ENCODE measurements at places on chromosomes 3 and 15.

- DNase-seq: no peak
These were observed 530.2 kb downstream of the NR2F2 start for GRCh38 chr15:96860741-96861140.

GRCh38 chr15:81301815-81302399 lies 22.0 kb downstream of the STARD5 start:
- DNase-seq: no peak

DNA sequence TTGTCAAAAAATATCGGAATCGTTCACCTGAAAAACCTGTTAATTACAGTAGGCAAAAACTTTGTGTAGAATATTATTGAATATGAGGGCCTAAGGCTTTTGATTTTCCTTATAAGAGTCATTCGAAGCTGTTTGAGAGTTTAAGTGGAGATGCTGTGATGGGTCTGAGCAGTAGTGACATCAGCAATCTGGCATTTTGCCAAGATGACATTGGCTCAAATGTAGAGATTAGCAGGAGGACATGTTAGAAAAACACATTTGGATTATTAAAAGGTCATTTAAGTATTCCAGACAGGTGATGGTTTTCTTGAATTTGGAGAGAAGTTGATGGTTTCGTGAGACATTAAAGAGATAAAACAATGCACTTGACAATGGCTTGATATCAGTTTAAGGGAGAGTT lies 12.9 kb downstream of the OR5AC2 start:
- DNase-seq: no peak

DNA sequence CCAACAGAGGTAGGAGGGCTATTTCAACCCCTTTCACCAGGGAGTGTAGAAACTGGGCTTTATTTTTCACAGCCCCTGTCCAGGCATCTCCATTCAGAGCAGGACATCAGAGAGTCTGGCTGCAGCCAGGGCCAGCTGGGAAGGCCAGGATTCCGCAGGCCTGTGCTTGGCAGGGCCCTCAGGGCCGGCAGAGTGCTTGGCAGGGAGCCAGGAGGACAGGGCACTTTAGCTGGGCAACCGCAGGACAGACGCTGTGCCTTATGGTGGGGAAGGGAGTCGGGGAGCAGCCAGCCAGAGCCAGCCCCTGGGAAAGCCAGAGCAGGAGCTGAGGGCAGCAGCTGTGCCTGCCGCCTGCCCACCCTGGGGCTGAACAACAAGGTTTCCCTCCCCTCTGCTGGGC lies 34.5 kb upstream of the IQCF6 start:
- DNase-seq: no peak

DNA sequence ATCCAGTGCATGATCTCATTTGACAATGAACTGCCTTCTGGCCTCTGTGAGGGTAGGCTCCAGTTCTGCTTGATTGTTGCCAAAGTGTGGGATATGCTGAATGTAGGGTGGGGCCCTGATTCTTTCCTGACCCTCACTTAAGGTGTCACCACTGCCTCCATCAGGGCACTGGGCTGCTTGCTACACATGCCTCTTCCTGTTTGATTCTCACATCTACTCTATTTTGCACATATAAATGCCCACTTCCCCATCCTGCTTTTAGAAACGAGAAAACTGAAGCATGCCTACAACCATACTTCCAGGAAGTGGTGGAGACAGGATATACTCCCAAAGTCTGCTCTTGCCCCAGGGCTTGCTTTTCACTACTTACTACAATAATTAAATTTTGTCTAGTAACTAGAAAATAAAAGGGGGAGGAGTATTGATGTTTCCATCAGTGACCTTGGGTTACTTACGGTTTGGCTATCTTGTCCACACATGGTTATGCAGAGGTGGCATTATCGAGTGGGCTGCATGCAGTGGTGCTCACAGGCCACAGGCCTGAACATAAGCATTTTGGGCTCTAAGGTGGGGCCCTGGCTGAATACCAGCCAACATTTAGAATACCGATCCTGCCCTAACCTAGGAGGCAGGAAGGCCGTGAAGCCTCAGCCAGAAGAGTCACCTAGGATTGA lies 6.7 kb downstream of the ZDHHC3 start:
- DNase-seq: no peak

- DNase-seq: peak; percentile 71
These were observed 34.3 kb downstream of the ZMAT3 start for GRCh38 chr3:179037351-179037750.

GRCh38 chr3:49135499-49135898 lies 2.6 kb upstream of the LAMB2 start:
- no peak for DNase-seq

GRCh38 chr15:29103824-29104565 lies 165.6 kb downstream of the NSMCE3 start:
- DNase-seq: peak; percentile 16

- DNase-seq: no peak
These were observed 148.5 kb downstream of the IGF1R start for GRCh38 chr15:98796685-98797357.

GRCh38 chr3:79085171-79085570 lies 682.6 kb downstream of the ROBO1 start:
- DNase-seq: no peak

DNA sequence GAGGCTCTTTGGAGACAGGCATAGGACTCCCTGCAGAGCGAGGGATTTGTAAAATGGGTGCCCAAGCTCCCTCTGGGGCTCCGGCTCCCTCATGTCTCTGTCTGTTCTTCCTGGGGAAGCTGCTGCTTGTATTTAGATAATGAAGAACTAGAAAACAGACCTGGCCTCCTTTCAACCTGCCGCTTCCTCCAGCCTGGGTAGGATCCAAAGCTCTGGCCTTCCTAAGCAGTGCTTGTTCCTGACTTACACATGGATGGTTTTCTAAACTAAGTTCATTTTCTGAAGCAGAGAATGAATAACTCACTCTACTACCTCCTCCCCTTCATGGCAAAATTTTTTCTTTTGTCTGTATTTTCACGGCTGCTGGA lies 36.9 kb upstream of the MYZAP start:
- no peak for DNase-seq

DNA sequence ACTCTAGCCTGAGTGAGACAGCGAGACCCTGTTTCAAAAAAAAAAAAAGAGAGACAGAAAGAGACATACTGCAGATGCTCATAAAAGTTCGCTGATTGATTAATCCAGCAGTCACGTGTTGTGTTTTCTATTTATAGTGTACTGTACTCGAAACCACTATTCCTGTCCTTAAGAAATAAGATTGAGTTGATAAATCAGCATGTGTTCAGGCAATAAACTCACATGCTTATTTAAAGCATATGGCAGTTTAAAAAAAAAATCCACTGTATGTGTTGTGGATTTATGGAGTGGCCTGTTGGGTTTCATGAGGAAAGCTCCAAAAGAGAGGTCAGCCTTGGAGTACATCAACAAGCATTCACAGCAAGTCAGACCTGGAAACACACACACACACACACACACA lies 17.7 kb downstream of the RPL22L1 start:
- no peak for DNase-seq

DNA sequence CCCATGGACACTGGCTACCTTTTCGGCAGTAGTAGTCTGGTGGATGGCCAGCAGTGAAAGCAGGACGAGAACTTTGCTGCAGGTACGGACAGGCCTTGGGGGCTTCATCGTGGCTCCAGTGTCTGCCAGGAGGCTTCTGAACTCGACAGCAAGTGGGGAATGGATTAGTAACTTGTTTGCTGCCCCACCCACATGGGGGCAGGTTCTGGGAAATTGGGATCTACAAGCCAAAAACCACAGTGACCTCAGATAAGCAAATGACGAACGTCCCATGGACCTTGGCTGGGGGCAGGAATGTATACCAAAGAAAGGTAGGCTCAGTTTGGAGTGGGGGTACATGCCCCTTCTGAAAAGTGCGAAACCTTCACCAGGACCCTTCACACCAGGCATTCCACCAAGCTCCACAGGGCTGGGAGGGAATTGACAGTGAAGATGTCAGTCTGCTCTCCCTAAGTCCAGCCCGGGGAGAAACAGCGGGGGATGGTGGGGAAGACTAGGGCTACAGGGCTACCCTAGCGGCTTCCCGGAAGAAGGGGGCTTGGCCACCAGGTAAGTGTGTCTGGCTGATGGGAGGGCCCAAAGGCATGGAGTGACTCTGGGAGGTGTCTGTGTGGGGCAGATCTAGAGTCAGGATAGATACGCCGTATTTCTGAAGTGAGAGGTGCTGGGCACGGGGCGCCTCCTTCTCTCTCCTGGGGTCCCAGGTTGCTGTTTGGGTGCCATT lies at the start of gene ITIH4:
TSS of gene ITIH4 (minus strand) at position 138 of the 724 bp plus-strand sequence. CDS start at position 108, 30 bp downstream.
- no peak for DNase-seq

- DNase-seq: no peak
These were observed 48.1 kb downstream of the RAP2B start for GRCh38 chr3:153210146-153210545.

- DNase-seq: no peak
These were observed 47.9 kb downstream of the NAALADL2 start for GRCh38 chr3:174907027-174907426.

- DNase-seq: no peak
These were observed 138.4 kb downstream of the RSRC1 start for GRCh38 chr3:158248261-158248660.

- no peak for DNase-seq
These were observed 4.1 kb upstream of the AMOTL2 start for GRCh38 chr3:134378384-134378783.

- DNase-seq: no peak
These were observed 228.2 kb upstream of the BHLHE40 start for GRCh38 chr3:4751029-4751501.

DNA sequence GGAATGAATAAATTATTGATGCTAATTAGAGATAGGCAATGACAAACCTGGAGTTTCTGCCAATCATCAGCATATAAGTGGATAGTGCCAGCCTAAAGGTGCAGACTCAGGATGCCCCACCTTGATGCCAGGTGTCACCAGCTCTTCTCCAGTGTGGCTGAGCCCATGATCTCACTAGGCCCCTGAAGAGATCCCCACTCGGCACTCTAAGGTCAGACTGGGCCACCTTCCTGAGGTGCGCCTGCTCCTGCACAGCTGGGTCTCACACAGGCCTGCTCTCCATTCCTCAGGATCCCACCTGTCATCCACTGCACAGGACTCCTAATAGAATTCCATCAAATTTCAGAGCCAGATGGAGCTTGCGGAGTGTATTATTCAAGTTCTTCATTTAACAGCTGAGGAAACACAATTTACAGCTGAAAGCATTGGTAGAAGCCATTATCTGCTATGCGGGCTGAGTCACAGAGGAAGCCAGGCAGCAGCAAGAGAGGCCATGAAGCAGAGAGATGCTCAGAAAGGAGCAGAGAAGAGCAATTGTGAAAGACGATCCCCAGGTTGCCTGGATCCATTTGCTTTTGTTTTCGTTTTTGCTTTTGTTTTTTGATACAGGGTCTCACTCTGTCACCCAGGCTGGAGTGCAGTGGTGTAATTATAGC lies 25.1 kb upstream of the FSTL1 start:
- no peak for DNase-seq

GRCh38 chr3:146166826-146167225 lies 5.8 kb upstream of the PLOD2 start:
- peak; percentile 49 for DNase-seq

GRCh38 chr3:52055537-52056351 lies 627 bp downstream of the DUSP7 start:
- no peak for DNase-seq

DNA sequence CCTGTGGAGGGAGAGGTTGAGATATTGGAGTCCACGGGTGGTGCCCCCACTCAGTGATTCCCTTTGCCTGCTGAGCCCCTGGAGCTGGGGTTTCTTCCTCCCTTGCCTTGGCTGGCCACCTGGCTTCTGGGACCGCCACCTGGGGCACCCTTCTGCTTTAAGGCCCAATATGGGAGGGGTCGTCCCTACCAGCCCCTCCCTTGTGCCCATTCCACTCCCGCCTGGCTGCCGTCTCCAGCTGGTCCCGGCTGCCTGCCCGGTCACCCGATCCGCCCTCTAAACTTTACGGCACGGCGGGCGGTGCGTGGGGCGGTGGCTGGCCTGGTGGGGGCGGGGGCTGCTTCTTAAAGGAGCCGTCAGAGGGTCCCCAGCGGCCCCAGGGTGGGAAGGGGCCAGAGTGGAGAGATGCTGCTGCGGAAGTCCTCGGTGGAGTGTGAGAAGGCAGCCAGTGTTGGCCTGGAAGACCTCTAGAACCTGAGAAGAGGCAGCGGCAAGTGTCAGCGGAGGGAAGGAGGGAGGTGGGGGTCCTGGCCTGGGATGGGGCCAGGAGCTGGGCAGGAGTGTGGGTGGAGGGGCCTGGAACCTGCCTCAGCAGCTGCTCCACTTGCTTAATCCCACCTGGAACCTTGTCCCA lies 1.6 kb upstream of the SEMA3B start:
- no peak for DNase-seq

GRCh38 chr15:95840004-95840403 lies 490.5 kb upstream of the NR2F2 start:
- DNase-seq: no peak

DNA sequence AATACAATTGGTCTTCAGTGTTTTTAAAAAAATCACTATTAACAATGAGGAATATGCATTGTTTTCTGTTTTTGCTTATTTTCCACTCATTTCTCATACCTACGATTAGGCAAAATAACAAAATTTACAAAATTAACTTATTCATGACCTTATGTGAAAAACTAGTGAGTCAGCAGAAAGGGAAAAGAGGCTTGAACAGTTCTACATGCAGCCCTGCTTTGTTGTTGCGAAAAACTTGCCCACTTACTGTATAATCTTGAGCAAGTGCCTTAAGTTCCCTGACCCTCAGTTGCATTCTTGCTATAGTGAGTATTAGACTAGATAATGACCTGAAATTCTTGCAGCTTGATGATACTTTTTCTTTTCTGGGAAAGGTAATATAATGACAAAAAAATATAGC lies 551.1 kb upstream of the BCHE start:
- DNase-seq: no peak

DNA sequence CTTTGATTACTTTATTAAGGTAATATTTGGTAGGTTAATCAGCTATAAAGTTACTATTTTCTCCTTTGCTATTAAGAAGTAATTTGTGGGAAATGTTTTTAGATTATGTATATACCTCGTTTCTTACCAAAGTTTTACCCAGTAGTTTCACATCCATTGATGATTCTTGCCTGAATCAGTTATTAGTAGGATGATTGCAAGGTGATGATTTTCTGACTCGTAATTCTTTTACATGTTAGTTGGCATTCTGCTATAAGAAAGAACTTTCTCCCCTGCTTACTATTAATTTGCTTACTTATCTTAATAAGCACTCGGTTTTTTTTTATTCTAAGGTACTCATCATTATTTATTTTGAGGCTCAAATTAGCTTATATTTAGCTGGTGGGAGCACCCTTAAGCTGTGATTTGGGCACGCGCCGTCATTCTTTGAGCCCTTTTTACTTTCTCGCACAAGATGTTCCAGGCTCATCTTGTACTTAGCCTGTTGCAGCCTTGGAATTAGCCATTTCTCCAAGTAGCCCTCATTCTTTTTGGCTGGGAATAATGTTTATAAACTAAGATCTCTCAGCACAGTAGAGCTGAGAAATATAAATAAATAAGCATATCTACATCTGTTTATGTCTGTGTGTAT lies 15.3 kb downstream of the USP3 start:
- DNase-seq: no peak

- DNase-seq: no peak
These were observed 352.8 kb upstream of the SEMA6D start for GRCh38 chr15:47364230-47365141.

- DNase-seq: no peak
These were observed 129.4 kb downstream of the DNAJB8 start for GRCh38 chr3:128337305-128337704.

- no peak for DNase-seq
These were observed 103.5 kb downstream of the CORO2B start for GRCh38 chr15:68682330-68682729.

- no peak for DNase-seq
These were observed 619.0 kb upstream of the GOLIM4 start for GRCh38 chr3:168714609-168715240.

GRCh38 chr3:183539811-183540210 lies 15.7 kb downstream of the KLHL6 start:
- DNase-seq: no peak

Data from RCC 7860 (cell line).